RKO (cell line): ENCODE measurements at places on chromosomes 2 and 18.

DNA sequence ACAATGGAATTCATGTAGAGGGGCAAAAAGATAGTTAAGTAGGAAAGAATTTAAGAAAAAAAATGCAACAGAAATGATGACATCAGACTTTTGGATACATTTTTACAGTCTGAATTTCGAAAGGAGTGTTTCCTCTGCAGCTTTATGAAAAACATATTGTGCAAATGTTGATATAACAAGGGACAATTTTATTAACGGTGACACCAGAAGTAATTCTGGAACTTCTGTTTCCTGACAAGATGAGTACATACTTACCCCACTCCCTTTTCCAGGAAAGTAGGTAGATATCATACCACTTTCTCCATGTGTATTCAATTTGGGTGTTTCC is 369.6 kb downstream of the FBXO15 start:
- no peak for DNase-seq

GRCh38 chr2:231910771-231911170 is 15.4 kb downstream of the NPPC start:
- no peak for DNase-seq

DNA sequence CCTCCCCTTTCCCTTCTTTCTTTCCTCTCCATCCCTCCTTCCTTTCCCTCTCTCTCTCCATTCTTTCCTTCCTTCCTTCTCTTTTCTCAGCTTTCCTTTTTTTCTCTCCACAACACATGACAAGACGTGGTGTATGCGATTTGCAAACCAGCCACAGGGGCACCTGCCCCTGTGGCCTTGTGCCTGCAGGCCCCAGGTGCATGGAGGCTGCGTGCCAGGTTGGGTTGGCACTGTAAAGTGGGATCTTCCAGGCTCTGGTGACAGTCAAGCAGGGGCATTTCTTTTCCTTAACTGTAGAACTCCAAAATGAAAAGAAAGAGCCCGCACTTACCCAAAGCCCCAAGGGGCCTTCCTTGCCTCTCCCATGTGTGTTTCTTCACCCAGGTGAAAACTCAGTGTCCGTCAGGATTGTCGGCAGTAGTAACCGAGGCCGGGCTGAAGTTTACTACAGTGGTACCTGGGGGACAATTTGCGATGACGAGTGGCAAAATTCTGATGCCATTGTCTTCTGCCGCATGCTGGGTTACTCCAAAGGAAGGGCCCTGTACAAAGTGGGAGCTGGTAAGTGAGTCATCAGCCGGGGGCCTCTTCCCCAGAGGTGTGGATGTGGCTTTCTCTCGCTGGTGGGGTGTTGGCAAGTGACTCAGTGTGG is 50.9 kb downstream of the MARCO start:
- DNase-seq = no peak

DNA sequence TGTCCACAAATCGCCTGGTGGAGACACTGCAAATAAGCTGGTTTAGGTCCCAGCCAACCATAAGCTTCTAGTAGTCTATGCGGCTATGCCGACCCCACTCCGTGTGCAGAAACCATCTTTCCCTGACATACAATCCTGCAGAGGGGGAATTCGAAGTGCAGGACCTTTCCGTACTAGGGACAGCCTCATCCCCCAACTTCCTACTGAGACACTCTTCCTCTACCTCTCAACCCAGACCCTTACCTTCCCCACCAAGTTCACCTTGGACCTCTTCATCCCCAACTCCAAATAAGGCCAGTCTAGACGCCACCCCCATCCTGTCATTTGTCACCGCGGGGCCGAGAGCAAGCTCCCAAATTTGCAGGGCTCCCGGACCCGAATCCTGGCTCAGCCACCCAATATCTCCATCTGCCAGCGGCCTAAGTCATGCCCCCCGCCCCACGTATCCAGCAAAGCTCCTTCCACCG is 496 bp downstream of the SUCLG1 start:
- DNase-seq = peak; percentile 19

DNA sequence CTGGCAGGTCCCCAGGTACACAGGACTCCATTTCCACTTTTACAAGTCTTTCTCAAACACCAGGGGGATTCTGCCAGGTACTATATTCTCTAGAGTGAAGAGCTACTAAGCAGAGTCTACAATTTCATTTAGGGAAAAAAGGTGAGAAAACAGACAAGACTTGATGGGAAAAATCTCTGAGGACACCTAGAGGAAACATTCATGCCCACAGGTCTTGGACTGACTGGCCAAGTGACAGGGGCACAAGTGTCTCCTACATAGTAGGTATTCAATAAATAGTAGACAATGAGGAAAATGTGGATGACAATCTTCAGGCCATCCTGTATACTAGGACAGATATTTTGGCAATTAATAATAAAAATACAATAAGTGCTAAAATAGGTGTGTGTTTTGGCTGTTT is 228.6 kb downstream of the CLIP4 start:
- DNase-seq = no peak

GRCh38 chr2:16109368-16109820 is 169.0 kb downstream of the MYCN start:
- no peak for DNase-seq

- no peak for DNase-seq
Observed at GRCh38 chr2:97988722-97989121, 7.0 kb downstream of the TMEM131 start.

- no peak for DNase-seq
Observed at GRCh38 chr2:57156231-57156924, 890.2 kb upstream of the VRK2 start.

DNA sequence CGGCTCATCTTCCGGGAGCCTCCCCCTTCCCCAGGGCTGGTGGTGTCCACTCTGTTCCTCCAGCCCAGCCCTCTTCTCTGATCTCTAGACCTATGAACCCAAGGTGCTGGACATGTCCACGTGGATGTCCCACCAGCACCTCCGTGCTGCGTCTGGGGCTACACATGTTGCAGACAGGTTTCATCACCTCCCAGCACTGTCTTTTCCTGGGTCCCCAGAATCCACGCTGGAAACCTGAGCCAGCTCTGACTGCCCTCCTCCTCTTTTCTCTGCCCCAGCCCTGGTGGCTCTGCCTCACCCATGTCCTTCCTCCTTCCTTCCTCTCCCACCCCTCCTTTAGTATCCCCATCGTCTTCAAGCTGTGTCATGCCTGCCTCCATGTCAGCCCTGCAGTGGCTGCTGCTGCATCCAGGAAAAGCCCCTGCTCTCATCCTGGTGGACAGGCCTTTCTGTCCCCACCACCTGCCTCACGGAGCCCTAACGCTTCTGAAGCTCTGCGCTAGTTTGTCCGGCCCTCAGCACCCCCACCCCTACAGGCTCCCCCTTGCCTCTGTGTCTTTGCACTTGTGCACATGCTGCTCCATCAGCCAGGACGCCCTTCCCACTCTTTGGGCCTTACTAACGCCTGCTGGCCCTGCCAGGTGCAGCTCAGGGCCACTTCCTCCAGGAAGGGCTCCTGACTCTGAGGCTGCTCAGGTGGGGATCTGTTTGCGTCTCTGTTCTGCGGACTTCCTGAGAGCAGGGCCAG is 105.9 kb downstream of the DYSF start:
- no peak for DNase-seq

GRCh38 chr18:27921392-27921791 is 255.5 kb downstream of the CDH2 start:
- DNase-seq = no peak

DNA sequence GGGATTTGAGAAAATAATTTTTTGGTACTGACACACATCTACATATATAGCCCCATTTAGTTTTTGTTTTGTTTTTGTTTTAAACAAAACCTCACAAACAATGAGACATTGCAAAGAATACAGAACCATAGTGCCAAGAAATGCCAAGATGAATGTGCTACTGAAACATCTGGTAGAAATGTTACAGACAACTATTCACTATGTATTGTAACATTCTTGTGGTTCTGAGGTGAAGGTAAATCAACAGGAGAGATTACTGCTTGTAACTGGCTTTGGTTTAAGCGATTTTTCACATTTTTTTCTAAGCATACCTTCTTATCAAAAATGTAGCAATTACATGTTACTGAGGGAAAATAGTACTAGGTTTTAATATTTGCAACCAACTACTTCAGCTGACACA is 281.3 kb downstream of the ZNF804A start:
- DNase-seq = no peak

GRCh38 chr18:48161191-48161910 is 230.9 kb upstream of the SMAD2 start:
- DNase-seq = peak; percentile 65

GRCh38 chr2:109287413-109287812 is 158.4 kb downstream of the SH3RF3 start:
- no peak for DNase-seq

GRCh38 chr2:134127496-134127895 is 126.4 kb upstream of the MGAT5 start:
- DNase-seq = no peak

GRCh38 chr2:11720752-11721151 is 25.7 kb upstream of the LPIN1 start:
- DNase-seq = no peak

DNA sequence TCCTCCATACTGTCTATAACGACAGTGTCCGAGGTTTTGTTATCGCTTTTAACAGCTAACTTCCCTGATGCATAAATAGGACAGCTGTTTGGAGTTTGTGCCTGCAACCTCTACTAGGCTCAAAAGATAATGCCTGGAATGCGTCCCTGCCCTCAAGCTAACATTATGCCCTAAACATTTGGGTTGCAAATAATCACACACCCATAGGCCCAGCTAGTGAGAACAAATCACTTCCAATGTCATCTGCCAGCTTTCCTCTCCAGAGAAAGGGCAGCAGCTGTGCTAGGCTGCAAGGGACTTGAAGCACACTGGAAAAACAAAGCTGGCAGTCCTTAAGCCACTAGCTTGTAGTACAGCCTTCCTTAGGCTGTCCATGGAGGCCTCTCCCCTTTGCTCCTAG is 201.8 kb upstream of the LYPD1 start:
- DNase-seq = no peak

GRCh38 chr2:1862608-1863280 is 118.4 kb upstream of the PXDN start:
- no peak for DNase-seq

DNA sequence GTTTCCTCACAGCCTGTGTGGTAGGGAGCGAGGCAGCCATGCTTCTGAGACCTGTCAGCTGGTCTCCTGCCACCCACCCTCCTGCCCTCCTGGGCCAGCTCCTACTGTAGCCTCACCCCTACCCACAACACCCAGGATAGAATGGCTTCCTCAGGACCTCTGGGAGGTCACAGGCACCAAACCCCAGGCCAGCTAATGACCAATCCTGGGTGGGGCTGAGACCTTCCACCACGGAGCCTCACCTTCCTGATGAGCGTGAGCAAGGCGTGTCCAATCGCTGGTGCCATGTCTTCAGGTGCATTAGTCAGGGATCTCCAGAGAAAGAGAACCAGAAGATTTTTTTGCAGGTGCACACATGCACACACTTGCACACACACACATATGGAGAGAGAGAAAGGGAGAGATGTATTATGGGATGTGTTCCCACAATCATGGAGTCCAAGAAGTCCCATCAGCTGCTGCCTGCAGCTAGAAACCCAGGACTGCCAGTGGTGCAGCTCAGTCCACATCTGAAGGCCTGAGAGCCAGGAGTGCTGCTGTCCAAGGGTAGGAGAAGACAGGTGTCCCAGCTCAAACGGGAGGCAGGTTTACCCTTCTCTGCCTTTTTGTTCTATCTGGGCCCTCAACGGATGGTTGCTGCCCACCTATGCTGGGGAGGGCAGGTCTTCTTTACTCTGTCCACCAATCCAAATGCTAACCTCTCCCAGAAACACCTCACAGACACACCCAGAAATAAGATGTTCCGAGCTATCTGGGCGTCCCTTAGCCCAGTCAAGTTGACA is 70.4 kb upstream of the HDAC4 start:
- DNase-seq = no peak

DNA sequence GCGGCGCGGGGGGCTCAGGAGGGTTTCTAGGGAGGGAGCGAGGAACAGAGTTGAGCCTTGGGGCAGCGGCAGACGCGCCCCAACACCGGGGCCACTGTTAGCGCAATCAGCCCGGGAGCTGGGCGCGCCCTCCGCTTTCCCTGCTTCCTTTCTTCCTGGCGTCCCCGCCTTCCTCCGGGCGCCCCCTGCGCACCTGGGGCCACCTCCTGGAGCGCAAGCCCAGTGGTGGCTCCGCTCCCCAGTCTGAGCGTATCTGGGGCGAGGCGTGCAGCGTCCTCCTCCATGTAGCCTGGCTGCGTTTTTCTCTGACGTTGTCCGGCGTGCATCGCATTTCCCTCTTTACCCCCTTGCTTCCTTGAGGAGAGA is 5.2 kb downstream of the PROC start:
- DNase-seq = no peak

- peak; percentile 30 for DNase-seq
Observed at GRCh38 chr2:151638191-151638933, 95.9 kb downstream of the NEB start.

GRCh38 chr2:102143450-102143985 is 972 bp downstream of the IL1R1 start:
- no peak for DNase-seq

DNA sequence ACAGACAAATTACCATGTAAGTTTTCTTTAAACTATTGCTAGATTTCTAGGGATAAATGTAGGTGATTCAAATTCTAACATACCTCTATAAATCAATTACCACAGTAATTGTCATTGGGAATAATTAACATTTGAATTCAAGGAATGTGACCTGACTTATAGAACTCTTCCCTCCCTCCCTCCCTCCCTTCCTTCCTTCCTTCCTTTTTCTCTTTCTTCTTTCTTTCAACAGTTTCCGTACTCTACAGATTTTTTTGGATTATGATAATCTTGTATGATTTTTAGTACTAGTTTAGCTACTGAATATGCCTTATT is 18.2 kb upstream of the FTCDNL1 start:
- DNase-seq = no peak

- DNase-seq = peak; percentile 90
Observed at GRCh38 chr18:58241877-58242276, 197.9 kb downstream of the NEDD4L start.

DNA sequence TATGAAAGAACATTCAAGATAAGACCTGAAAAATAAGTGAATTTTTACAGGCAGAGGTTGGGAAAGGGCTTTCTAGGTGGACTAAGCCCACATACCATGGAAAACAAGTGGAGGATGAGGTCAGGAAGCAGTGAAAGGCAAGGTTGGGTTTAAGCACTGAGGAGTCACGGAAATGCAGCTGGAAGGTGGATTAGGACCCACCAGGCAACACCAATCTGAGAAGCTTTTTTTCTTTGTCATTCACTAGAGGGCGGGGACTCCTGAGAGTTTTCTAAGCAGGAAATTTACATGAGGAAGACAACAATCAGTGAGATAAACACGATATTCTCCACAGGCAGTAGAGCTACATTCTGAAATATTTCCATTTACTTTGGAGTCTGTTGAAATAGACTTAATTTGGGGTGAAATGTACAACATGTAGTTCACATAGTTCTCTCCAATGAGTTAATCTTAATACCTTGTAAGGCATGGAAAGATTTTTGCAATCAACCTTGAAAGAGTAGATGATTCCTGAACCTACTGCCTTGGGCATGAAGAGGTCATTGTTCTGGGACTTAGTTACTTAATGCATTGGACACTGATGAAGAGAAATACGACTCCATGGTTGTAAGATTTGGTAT is 40.7 kb downstream of the VIT start:
- no peak for DNase-seq

GRCh38 chr2:84297155-84297554 is 161.9 kb downstream of the SUCLG1 start:
- DNase-seq = no peak
